Pulmonary artery endothelial cell (primary cell): ENCODE measurements at places on chromosomes 5 and 9.

GRCh38 chr5:176814836-176815438 lies 4.6 kb downstream of the UNC5A start:
- no peak for DNase-seq

DNA sequence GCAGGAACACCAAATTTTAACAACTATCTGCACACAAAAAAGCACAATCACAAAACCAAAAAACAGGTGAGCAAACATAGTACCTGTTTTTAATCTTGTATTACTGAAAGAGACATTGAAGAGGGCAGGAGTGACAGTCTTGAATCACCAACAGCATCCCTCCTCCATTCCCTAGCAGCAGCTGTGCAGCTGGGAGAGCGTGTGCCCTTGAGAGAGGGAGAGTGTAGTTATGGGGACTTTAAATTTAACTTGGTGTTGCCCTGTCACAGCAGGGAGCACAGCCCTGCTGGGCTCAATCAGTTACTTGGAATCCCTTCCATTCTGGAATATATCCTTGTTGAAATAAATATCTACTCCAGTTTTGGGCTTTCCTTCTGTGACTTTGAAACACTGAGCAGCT lies 1938.7 kb upstream of the NUDT12 start:
- no peak for DNase-seq

DNA sequence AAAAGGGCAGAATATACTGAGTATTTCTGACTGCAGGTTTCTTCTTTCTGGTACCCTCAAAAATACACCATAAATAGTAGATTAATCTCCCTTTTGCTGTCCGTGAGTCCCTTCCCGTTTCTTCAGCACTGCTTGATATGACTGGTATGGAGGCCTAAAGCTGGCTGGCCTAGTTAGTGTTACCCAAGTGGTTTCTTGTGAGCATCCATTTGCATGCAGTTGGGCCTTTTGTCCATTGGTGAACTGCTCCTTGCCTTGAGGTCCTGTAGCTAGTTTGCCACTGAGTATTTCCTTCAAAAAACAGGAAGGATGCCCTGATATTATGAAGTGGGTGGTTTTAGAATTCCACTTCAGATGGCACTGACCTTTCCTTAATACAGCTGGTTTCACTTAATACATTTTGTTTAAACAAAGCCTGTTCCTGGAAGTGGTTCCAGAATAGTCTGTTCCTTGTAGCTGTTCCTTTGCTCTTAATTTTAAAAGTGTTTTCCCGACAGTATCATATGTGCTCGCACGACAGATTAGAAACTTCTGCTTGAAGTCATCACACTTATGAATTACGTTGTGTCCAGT lies 40.0 kb upstream of the ABL1 start:
- no peak for DNase-seq

GRCh38 chr9:112430006-112430522 lies 50.2 kb downstream of the HSDL2 start:
- no peak for DNase-seq

GRCh38 chr5:147590096-147590495 lies 80.2 kb upstream of the DPYSL3 start:
- no peak for DNase-seq

- DNase-seq, result no peak
These were observed 23.9 kb downstream of the RORB start for GRCh38 chr9:74521009-74521408.

DNA sequence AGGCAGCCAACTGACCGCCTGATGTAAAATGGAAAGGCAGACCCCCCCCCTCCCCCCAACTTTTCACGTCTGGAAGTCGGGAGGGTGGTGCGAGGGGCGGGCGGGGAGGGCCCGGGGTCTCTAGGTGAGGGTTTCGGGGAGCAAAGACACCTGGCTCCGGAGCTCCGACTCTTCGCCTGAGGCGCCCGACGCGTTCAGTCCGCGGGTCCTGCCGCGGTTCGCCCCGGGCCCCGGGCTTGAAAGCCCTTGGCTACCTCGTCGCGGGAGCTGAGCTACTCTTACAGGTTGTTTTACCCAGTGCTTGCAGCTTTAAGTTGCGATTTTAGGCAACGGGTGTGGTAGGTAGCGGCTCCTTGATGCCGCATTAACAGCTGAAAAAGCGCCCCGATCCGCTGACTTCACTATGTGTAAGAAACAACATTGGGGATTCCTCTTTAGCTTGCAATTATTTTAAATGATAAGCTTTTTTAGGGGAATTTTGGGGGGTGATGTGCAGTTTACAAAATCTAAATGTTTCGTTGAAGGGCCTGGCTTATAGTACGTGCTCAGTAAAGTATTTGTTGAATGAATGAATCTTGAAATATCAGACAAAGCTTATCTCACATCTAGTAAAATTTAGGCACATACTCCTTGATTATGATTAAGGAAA lies 722 bp downstream of the CDC42SE2 start:
- no peak for DNase-seq

DNA sequence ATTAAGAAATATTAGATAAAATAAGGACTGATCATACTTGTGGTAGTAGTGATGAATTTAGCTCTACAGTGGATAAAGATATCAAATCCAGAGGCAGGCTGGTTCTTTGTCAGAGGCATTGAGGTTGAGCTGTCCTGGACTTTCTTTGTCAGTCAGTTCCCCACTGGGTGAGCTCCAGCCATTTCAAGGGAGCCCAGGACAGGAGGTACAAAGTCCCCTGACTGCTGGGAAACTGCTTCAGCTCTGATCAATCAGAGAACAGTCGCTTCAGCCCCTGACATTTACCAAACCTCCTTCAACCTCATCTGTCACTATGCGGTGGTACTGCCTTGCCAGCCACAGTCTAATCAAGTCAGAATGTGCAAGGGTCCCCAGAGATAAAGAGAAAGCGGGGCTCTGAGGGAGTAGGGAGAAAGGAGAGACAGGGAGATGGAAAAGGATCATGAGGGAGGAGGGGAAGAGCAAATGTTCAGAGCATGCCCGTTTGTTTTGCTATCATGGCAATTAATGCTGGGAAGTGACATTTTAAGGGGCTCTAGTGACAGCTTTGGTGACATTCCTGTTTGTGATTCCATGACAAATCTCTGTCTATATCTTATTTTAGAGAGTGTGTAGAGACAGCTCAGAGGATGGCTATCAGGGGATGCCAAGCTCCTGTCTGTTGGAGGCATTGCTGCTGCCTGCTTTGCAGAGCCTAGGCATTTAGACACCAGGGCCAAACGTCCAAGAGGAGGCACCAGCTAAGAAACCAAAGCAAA lies 223.2 kb downstream of the ASTN2 start:
- DNase-seq, result no peak

DNA sequence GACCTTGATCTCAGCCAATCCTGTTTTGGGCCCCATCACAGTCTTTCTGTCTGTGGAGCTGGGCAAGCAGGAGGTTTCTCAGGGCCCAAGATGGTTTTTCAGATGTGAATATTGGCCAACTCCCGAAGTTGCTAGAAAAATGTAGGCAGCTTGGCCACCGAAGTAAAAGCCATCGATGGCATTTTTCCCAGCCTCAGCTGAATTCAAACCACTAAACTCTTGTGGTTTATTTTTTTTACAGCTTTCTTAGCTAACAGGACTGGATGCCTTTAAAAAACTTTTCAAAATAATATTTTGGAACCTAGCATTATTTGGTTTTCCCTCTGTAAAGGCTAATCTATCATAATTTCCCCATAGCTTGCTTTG lies 102.5 kb upstream of the ERCC6L2 start:
- no peak for DNase-seq

DNA sequence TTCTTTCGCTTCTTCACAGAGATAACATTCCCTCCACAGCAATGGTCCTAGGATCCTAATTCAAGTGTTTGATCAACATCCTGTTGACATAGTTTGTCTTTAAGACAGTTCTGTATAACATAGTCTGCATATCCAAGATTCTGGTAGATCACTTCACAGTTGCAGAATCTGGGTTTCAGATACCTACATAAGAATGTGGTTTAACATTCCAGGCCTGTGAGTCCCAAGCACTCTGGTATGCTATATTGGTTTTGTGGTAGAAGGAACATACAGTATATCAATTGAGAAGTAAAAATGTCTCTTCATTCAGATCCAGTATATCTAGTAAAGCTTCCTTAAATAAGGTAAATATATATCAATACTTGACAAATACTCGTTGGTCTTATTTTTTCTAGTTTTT lies 914.2 kb upstream of the CDH6 start:
- no peak for DNase-seq

- DNase-seq, result no peak
These were observed 78.3 kb upstream of the ANKRD55 start for GRCh38 chr5:56311306-56311905.

- no peak for DNase-seq
These were observed 8.9 kb upstream of the DPP7 start for GRCh38 chr9:137123468-137123837.

DNA sequence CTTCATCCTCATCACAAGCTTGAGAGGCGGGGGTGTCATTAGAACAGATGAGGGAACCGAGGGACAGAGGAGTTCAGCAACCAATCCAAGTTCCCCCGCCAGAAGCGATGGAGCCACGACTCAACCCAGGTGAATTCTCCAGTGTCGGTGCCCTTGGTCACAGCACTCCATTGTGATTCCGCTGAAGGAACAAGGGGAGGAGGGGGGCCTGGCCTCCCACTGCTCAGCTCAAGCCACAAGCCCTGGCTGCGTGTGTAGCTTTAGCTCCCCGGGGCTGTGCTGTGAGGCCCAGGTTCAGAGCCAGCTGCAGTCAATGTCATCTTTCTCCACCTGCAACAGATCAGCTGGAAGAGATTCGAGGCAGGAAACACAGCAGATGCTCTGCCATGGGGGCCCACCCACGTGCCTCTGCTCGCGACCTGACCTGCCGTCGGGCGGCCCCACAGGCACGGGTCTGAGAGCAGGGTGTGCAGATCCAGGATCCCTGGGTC lies 72.6 kb downstream of the GTF3C4 start:
- DNase-seq, result no peak

DNA sequence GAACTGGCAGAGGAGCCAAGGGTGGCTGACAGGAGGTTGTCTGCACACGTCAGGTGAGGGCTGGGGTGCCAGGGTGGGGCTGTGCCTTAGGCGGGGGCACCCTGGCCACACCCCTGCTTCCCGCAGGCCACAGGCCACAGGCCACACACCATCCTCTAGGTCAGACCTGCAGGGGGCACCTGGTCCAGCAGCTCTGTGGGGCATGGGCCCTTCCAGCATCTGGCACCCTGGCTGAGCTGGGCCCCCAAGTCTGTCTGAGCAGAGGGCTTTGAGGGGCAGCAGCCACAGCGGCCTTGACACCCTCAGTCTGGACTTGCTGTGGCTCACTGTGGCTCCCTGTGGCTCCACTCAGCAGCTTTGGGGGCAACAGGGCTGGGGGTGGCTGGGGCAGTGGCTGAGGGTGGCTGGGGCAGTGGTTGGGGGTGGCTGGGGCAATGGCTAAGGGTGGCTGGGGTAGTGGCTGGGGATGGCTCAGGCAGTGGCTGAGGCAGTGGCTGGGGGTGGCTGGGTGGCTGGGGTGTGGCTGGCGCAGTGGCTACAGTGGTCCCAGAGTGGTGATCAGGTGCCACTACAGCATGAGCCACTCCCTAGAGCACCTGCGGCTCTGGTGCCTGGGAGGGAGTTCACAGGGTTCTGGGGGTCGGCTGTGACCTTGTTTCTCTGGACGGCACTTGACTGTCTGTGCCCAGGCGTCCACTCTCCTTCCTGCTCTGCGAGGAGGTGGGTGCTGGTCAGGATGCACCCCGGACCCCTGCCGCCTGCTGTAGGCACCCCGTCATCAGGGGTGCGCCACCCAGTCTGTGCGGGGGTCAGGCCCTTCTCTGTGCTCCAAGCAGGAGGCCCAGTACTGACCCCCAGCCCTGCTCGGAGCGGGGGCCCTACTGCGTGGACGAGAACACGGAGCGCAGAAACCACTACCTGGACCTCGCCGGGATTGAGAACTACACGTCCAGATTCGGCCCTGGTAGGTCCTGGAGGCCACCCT lies 27.1 kb downstream of the NKD2 start:
- no peak for DNase-seq

DNA sequence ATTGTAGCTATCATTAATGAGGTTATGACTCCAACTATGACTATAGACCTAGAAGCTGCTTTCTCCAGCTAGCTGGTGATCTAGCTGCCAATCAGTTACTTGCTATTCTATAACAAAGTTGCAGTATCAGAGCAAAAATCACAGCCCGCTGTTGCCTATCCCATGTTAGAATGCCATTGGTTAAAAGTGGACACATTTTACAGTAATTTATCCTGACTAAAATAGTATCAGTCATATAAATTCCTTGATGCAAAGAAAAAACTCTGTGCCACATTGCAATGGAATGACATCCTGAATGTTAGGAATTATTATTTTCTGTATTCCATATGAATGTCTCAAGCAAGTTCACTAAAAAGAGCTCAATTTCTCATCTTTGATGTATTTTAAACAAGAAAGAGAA lies 626.5 kb downstream of the PDE4D start:
- no peak for DNase-seq

GRCh38 chr9:31034311-31034710 lies 1350.1 kb upstream of the ACO1 start:
- DNase-seq, result no peak

DNA sequence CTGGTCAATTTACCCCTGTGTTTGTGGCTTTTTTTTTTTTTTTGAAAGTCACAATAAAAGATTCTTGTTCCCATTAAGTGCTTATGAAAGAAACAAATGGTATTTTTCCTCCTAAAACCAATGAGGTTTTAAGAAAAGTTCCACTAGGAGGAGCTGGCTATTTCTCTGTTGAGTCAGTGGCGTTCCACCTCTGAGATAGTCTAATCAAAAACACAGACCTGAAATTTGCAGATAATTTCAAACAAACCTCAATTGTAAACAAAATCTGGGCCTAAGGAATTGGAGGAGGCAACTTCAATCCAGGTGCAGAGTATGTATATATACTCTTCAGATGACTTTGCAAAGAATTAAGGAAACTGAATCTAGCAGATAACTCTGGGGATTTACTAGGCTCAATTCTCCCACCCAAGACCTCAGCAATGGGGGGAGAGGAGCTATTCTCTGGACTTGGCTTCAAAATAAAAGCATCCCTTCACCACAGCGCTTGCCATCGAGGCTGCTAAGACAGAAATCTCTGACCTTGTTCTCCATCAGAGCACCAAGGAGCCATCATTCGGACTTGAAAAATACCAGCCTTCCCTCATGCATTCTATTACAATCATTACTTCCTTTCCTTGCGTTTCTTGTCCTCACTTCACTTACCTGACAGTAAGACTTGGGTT lies 52.4 kb downstream of the FANCC start:
- DNase-seq, result no peak

GRCh38 chr5:21195145-21195544 lies 1207.1 kb upstream of the CDH18 start:
- DNase-seq, result no peak

GRCh38 chr9:5688109-5688508 lies 59.2 kb downstream of the RIC1 start:
- peak; percentile 69 for DNase-seq

- DNase-seq, result no peak
These were observed 184.7 kb downstream of the MAPKAP1 start for GRCh38 chr9:125522328-125522725.

GRCh38 chr9:19994296-19994695 lies 205.5 kb upstream of the SLC24A2 start:
- DNase-seq, result no peak

- peak; percentile 13 for DNase-seq
These were observed 134.9 kb upstream of the CDKN2B start for GRCh38 chr9:22143799-22144625.

DNA sequence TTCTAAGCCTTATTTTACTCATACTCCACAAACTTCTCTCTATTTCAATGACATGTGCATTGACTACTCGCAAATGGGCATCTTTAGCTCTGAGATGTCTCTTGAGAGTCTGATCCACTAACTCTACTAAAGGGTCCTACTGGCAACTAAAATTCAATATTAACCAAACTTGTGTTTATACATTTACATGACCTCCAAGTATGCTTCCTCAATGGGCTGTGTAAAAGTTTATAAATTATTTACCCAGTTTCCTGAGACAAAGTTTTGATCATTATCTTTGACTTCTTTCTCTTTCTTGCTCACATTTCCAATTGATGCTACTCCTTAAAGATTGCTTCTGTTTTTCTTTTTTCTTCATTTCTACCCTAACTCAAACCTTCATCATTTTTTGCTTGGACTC lies 510.1 kb upstream of the DAB2 start:
- no peak for DNase-seq
